HFF-Myc (cell line): ENCODE measurements at places on chromosomes 7 and 10.

GRCh38 chr7:70321016-70321590 is 722.8 kb downstream of the AUTS2 start:
- no peak for DNase-seq

DNA sequence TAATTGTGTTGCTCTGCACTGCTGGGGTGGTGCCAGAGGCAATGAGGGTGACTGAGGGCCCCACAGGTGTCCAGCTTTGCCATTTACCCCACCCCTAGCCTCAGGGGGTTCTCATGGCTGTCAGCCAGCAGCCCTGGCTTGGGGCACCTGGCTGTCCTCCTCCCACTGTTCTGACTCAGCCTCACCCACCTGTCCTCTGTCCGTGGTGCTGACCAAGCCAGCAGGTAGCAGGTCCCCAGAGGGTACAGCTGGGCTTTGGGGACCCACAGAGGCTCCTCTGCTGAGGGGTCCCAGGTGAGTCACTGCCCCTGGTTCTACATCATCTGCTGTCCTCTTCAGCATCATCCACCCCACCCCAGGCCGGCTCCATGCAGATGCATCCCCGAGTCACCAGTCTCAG is 32.2 kb upstream of the ZNF716 start:
- no peak for DNase-seq

GRCh38 chr7:26188206-26188956 is 12.2 kb downstream of the HNRNPA2B1 start:
- DNase-seq, result no peak

GRCh38 chr10:16944986-16945385 is 127.8 kb upstream of the RSU1 start:
- DNase-seq, result no peak

DNA sequence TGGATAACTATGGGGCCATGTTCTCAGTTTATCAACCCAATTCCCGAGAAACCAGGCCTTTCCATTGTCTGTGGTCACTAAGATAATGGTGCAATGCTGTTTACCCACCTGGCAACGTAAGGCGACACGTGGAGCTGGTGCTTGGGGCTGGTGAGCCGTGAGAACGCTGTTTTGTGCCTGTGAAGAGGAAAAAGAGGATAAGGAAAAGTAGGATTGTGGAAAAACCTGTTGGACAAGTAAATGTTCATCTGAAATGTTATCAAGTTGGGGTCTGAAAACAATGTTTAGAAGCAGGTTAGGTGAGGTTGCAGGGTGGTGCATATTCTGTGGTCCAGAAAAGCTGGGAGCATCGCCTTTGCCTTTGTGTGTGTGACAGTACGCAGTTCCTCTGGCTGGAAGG is 88.5 kb downstream of the PPP1R17 start:
- DNase-seq, result no peak

- DNase-seq, result no peak
Observed at GRCh38 chr7:87982116-87982515, 48.1 kb downstream of the ADAM22 start.

GRCh38 chr7:98771941-98772603 is 97.7 kb downstream of the TMEM130 start:
- DNase-seq, result no peak
